ENCODE measurements at places on chromosomes 1 and 21.

GRCh38 chr1:37509181-37509580 lies 5.4 kb downstream of the MEAF6 start:
- no peak for DNase-seq

GRCh38 chr1:111221276-111221632 lies 6.3 kb upstream of the CHI3L2 start:
- no peak for DNase-seq

- DNase-seq: no peak
Measured at GRCh38 chr1:237879195-237879594, 11.5 kb downstream of the ZP4 start.

GRCh38 chr1:31843506-31843905 lies 27.7 kb upstream of the SPOCD1 start:
- DNase-seq: no peak

- DNase-seq: no peak
Measured at GRCh38 chr1:236508593-236509027, 15.2 kb upstream of the LGALS8 start.

Data from activated CD8-positive, alpha-beta memory T cell treated with anti-CD3 and anti-CD28 coated beads, Interleukin-2, amount 50 U/mL, for 48 hours (primary cell).